ENCODE measurements at places on chromosomes 4 and X.

DNA sequence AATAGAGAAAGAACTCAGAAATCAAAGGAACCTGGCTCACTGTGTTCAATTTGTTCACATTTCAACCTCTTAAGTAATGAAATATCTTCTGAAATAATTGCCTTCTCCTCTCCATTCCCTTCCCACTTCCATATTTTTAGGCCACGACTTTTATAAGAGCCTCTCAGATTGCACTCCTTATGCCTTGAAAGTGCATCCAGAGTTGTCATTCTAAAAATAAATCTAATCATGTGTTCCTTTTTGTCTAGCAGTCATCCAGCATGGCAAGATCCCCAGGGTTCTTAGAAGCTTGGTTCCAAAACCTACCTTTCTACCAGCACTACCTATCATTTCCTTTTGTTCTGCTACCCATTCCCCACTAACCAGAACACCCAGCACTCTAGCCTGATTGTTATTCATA lies 42.4 kb upstream of the RPA4 start:
- no peak for DNase-seq

DNA sequence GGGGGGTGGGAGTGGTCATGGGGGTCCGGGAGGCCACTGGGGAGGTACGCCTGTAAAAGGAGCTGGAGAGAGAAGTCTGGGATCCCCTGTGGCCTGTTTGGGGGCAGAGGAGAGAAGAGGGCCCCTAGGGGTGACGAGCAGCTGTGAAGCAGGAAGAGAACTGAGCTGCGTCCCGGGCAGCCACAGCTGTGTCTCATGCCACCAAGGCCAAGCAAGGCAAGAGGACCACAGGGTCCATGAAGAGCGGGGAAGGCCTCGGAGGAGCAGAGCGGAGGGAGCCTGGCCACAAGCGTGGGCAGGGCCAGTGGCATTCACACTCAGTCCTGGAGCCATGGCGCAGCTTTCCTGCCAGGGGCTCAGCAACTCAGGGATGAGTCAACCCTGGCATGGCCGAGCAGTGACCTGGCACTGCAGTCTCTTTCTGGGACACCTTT lies 13.6 kb upstream of the NAT8L start:
- DNase-seq = no peak

GRCh38 chr4:120664851-120665250 lies 257.7 kb downstream of the PRDM5 start:
- no peak for DNase-seq

DNA sequence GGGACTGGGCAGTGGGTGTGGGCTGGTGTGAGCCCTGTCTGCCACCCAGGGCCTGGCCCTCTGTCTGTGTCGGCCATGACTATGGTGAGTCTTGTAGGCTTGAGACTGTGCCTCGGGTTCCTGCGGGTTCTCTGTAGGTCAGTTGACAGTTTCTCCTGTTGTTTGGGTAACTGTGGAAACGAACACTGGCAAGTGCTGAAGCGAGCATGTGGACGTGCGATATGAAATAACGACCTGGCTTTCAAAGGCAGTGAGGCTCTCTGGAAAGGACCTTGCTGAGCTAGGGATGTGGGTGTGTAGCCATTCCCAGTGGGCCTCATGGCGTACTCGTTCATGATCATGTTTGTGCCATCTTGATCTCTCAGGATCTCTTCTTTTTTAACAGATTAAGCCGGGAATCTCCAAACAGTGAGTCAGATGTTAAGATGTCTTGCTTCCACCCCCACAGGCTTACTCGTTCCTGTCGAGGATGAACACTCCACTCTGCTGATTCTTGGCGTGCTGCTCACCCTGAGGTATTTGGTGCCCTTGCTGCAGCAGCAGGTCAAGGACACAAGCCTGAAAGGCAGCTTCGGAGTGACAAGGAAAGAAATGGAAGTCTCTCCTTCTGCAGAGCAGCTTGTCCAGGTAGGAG lies 41.3 kb downstream of the HTT start:
- no peak for DNase-seq

- no peak for DNase-seq
Measured at GRCh38 chr4:86184901-86185285, 175.0 kb downstream of the MAPK10 start.

GRCh38 chrX:147958291-147958690 lies 22.8 kb upstream of the FMR1NB start:
- no peak for DNase-seq

- DNase-seq = no peak
Measured at GRCh38 chr4:85642356-85643100, 167.6 kb downstream of the ARHGAP24 start.

DNA sequence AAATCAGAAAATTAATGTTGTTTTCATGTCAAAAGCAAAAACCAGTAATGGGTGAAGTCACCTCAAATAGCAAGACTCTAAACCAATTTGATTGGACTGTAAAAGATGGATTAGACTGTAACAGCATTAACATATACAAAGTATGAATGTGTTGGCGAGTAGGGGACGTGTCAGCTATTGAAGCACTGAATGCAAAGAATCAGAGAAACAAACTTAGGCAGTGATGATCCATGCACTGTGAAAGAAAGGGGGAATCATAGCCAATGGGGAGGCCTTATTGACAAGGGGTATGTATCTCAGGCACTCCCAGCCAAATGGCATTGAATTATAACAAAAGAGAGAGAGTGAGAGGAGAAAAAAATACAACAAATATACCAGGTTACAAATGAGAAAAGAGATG lies 30.5 kb upstream of the EIF4E start:
- DNase-seq = no peak

- no peak for DNase-seq
Measured at GRCh38 chrX:3295731-3296130, 50.7 kb downstream of the MXRA5 start.

- DNase-seq = no peak
Measured at GRCh38 chrX:114152130-114152529, 431.8 kb upstream of the HTR2C start.

GRCh38 chr4:2072971-2073807 lies 14.1 kb downstream of the NAT8L start:
- no peak for DNase-seq

GRCh38 chrX:84501798-84502628 lies at the start of gene HDX:
HDX (minus strand) TSS chrX:84502453; CDS start chrX:84475397, 27,056 bp downstream.
- no peak for DNase-seq

GRCh38 chr4:89820010-89820409 lies 17.0 kb downstream of the SNCA start:
- DNase-seq = no peak

DNA sequence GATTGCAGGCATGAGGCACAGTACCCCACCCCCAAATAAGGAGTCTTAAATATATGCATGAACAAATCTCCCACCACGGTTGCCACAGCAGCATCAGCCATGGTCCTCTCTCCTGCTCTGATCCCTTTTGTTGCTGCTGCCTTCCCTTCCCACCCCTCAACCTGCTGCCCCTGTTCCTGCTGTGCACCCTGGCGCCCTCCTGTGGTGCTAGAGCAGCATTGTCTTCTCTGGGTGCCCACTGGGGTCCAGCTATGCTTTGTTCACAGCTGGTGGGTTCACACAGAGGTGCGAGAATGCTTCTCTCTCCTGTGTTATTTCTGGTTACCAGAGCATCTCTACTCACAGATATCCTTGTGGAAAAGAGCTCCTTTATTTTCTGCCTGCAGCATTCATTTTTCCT lies 116.2 kb downstream of the GATB start:
- no peak for DNase-seq

DNA sequence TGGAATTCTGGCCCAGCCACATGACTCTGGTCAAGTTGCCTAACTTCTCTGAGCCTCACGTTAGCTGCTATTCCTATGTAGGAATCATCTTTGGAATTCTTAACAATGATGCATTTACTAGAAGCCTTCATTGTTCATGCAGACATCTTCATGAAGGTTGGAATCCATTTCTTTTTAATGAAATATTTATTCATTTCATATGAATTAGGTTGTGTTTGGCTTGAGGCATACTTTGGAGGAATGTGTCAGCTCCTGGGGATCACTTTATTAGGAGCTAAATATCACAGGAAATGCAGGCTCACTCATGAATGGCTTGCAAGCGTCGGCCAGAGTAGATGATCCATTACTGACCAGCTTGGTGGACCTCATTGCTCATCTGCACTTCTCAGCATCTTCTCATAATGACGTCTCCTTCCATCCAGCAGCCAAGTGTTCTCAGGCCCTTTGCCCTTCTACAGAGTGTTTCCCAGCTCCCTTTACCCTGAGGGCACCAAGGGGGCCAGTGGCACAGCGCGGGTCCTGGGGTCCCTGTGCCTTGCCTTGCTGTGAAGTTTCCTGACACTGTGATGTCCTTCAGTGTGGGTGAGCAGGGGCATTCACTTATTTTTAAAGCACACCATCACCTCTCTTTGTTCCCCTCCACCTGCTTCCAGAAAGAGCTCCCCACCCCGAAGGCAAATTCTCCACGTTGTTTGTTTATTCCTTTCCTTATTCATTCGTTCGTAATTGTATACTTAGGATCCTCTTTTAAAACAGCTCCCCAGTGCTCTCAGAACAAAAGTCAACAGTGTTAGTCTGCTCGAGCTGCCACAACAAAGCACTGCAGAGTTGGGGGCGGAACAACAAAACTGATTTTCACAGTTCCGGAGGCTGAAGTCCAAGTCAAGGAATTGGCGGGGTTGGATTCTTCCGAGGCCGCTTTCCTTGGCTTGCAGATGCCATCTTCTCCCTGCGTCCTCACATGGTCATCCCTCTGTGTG lies 106.8 kb downstream of the STK32B start:
- DNase-seq = no peak

DNA sequence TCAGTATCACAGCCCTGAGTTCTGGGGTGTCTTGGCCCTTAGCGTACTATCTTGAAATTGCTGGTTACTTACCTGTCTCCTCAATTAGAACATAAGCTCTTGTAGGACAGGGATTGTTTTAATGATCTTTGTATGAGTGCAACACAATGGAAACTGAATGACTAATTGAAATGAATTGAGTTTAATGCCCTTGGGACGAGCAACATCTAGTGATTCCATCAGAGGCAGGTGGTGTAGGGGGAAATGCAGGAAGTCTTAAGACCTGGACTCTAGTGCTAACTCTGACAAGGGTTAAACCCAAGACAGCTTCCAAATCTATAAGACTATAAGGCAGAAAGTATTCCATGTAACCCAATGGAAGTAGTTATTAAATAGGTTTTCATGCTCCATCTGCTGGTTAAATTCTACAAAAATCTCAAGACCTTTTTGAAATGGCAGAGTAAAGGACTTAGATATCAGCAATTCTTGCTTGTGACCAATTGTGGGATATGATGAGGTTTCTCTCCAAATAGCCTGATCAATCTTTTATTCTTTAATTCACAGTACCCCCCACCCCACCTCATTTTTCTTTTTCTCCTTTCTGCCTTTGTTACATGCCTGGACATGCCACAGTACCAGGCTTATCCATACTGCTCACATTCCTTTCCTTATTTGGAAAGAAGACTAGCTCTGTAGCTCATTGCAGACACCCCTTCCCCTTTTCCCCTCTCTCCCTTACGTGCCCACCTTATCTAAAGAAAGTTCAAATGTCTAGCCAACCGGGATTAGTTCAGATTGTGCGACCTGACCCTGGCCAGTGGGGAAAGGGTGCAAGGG lies 340.8 kb downstream of the PAPSS1 start:
- no peak for DNase-seq

- DNase-seq = no peak
Measured at GRCh38 chrX:14670819-14671218, 141.5 kb downstream of the GLRA2 start.

- DNase-seq = no peak
Measured at GRCh38 chr4:76993787-76994641, 44.5 kb downstream of the SEPTIN11 start.

- DNase-seq = no peak
Measured at GRCh38 chr4:55154933-55155332, 29.5 kb upstream of the KDR start.

GRCh38 chr4:112492321-112492720 lies 23.7 kb downstream of the NEUROG2 start:
- DNase-seq = no peak

- peak; percentile 14 for DNase-seq
Measured at GRCh38 chr4:129526812-129527211, 430.9 kb downstream of the C4orf33 start.

- no peak for DNase-seq
Measured at GRCh38 chr4:186650401-186651180, 73.1 kb downstream of the FAT1 start.

DNA sequence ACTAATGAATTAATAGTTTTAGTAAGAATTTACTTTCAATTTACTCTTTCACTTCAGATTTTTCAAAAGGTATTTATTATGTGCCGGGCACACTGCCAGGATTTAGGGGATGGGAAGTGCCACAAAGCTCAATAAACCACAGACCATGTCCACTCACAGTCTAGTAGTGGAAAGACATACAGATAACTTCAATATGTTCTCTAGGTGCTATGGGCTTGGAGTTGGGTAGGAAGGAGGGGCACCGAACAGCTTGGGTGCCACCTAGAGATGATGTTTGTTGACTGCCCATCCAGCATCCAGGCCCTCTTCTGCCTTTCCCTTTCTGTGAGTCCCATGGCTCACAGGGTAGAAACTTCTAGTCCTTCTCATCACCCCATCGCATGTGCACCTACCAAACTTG lies 17.8 kb downstream of the MFAP3L start:
- DNase-seq = no peak

DNA sequence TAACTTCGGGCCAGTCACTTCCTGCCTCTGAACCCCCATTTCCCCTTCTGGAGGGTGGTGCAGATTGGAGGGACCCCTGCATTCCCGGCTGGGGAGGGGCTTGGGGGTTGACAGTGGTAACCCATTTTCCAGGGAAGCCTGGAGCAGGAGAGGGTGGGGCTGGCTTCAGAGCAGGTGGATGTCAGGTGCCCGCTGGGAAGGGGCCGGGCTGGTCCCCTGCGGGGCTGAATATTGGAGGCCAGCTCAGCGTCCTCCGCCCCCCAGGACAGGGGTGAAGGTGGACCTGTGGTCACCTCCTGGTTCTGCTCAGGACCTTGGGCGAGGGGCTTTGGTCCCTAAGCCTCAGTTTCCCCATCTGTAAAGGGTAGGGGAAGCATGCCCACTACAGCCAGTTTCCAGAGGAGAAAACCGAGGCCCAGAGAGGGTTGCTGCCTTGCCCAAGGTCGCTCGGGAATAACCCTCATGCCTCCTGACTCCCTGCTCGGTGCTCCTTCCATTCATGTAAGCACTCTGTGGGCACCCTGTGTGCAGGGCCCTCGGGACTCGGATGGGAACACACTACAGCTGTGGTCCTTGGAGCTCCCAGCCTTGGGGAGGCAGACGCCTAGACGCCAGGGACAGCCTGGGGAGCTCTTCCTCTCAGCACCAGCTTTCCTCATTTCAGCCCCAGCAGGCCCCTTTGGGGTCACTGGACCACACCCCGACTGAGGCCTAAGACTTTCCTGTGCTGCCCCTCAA lies 683 bp downstream of the MAN2B2 start:
- no peak for DNase-seq

GRCh38 chr4:153045111-153045982 lies 109.2 kb downstream of the FHDC1 start:
- no peak for DNase-seq
